ENCODE measurements at places on chromosomes 3 and 15. TPM values are rescaled to one million over a fixed set of nuclear protein-coding genes. Genes with fewer than 3 reads are reported as not detected.

The SERPINI2 gene
- total RNA-seq = 0.27 TPM

The HIGD2B gene
- total RNA-seq = 0.27 TPM

The CD200 gene
- total RNA-seq = not detected

The TMEM207 gene
- not detected for total RNA-seq

The AEN gene
- 36.2 TPM for total RNA-seq

The PATL2 gene
- 1.2 TPM for total RNA-seq

The C3orf49 gene
- total RNA-seq = not detected

The MKRN2OS gene
- total RNA-seq = not detected

The ISL2 gene
- total RNA-seq = 11.6 TPM

The ALG1L2 gene
- total RNA-seq = 0.44 TPM

- no peak overlapping the region for H3K27ac ChIP-seq
- H3K4me1 ChIP-seq = no peaks in the 10 kb centered on the region
- DNase-seq = no peak
- no peaks in the 10 kb centered on the region for H3K36me3 ChIP-seq
- peaks cover 70% of the 10 kb centered on the region for H3K27me3 ChIP-seq
Measured at GRCh38 chr3:118990823-118991560, 43.7 kb downstream of the IGSF11 start.

- no peaks in the 10 kb centered on the region for H3K36me3 ChIP-seq
- H3K4me1 ChIP-seq = no peaks in the 10 kb centered on the region
- H3K27ac ChIP-seq = no peak overlapping the region
Measured at GRCh38 chr3:180855364-180855763, 57.1 kb upstream of the FXR1 start.

GRCh38 chr15:80367661-80368060 is 36.5 kb upstream of the ARNT2 start:
- DNase-seq = no peak
- H3K27ac ChIP-seq = no peak overlapping the region
- no peaks in the 10 kb centered on the region for H3K36me3 ChIP-seq
- H3K4me3 ChIP-seq = no peak overlapping the region
- 0 out of 2 replicates have a peak, but pooled peaks cover 5% of the 10 kb centered on the region for H3K27me3 ChIP-seq
- no peaks in the 10 kb centered on the region for H3K4me1 ChIP-seq

GRCh38 chr15:92840149-92840548 is 60.0 kb upstream of the CHD2 start:
- H3K27me3 ChIP-seq = no peaks in the 10 kb centered on the region
- H3K4me1 ChIP-seq = peaks cover 10% of the 10 kb centered on the region
- H3K27ac ChIP-seq = no peak overlapping the region
- no peak overlapping the region for H3K4me3 ChIP-seq
- DNase-seq = no peak
- no peaks in the 10 kb centered on the region for H3K36me3 ChIP-seq

- no peak overlapping the region for H3K27ac ChIP-seq
- no peaks in the 10 kb centered on the region for H3K4me1 ChIP-seq
- peaks cover 35% of the 10 kb centered on the region for H3K36me3 ChIP-seq
- no peak overlapping the region for H3K4me3 ChIP-seq
Measured at GRCh38 chr3:156689608-156690007, 15.2 kb downstream of the TIPARP start.

GRCh38 chr15:70587896-70588567 is 175.3 kb downstream of the UACA start:
- DNase-seq = no peak
- H3K4me3 ChIP-seq = no peak overlapping the region
- H3K36me3 ChIP-seq = no peaks in the 10 kb centered on the region
- no peaks in the 10 kb centered on the region for H3K27me3 ChIP-seq
- H3K4me1 ChIP-seq = peaks cover 9% of the 10 kb centered on the region

DNA sequence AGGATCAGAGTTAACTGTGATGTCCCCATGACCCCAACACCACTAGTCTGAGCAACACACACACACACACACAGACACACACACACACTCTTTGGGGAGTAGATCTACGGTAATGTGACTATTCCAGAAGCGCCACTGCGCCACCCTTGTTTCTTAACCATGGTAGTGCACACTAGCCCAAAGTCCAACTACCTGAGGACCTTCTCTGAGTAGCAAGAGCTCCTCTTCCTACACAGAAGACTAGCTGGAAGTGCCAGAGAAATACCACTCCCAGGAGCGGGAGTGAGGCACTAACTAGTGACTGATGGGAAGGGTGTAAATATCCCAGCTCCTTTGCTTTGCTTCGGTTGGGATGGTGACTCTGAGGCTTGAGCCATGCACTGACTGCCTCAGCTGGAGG is 96.0 kb upstream of the EIF1B start:
- no peak for DNase-seq
- H3K27ac ChIP-seq = no peak overlapping the region
- H3K36me3 ChIP-seq = no peaks in the 10 kb centered on the region
- 0 out of 2 replicates have a peak, but pooled peaks cover 10% of the 10 kb centered on the region for H3K27me3 ChIP-seq

DNA sequence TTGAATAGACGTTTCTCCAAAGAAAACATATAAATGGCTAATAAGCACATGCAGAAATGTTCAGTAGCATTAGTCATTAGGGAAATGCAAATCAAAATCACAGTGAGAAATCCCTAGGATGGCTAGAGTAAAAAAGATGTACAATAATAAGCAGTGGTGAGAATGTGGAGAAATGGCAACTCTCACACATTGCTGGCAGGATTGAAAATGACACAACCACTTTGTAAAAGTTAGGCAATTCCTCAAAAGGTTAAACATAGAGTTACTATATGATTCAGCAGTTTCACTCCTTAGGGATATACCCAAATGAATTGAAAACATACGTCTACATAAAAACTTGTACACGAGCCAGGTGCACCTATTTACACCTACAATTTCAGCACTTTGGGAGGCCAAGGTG is 108.7 kb downstream of the ITPR1 start:
- H3K4me1 ChIP-seq = no peaks in the 10 kb centered on the region
- no peaks in the 10 kb centered on the region for H3K36me3 ChIP-seq
- no peak for DNase-seq
- H3K4me3 ChIP-seq = no peak overlapping the region
- H3K27me3 ChIP-seq = peaks cover 6% of the 10 kb centered on the region
- H3K27ac ChIP-seq = no peak overlapping the region

DNA sequence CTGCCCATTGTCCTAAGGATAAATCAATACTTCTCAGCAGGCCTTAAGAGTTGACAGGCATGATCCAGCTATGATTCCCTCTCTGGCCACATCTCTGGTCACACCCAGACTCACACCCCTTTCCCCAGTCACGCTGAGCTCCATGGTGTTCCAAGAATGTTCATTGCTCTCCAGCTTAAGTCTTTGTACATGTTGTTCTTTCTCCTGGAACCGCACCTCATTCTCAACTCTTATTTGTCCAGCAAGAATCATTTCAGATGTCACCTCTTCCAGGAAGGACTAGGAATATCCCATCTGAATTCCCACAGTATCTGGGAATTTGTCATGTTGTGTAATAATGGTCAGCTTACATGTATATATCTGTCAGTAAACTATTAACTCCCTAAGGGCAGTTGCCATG is 118.3 kb upstream of the GALNT15 start:
- peaks cover 28% of the 10 kb centered on the region for H3K4me1 ChIP-seq
- H3K27ac ChIP-seq = no peak overlapping the region
- DNase-seq = no peak
- H3K27me3 ChIP-seq = no peaks in the 10 kb centered on the region

- H3K4me3 ChIP-seq = no peak overlapping the region
- no peaks in the 10 kb centered on the region for H3K27me3 ChIP-seq
- H3K36me3 ChIP-seq = no peaks in the 10 kb centered on the region
- no peak for DNase-seq
- H3K27ac ChIP-seq = no peak overlapping the region
Measured at GRCh38 chr3:41155834-41156233, 43.5 kb upstream of the CTNNB1 start.

DNA sequence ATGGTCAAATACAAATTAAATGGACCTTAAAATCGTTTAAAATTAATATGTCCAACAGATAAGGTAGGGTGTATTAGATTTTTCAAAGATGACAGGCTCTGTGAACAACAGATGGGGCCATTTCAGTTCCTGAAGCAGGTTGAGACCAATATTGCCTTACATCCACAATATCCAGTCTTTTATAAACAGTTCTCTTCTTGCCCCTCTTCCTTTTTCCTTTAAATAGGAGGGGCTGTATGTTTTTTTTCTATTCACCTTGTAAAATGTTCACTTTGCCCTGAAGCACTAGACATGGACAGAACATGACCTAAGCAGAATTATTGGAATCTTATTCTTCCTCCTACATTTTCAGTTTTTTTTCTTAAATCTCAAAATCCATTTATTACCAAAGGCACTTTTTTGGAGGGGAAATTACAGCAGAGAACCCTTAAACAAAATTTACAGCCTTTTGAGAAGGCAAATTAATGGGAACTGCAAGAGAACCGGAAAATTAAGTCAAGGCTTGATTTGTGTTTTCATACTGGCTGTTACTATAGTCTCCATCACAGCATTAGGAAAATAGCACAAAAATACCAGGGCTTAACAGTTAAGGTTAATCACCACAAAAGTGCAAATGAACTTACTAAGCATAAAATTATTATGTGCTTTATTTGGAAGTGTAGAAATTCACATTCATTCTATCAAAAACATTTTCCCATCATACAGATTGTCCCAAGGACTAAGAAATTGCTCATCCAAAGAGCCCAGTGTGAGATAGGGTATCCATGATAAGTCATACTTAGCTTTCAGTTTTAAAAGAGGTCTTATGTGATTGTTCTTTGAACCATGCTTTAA is 55.8 kb downstream of the CMSS1 start:
- H3K36me3 ChIP-seq = no peaks in the 10 kb centered on the region
- no peaks in the 10 kb centered on the region for H3K27me3 ChIP-seq
- no peaks in the 10 kb centered on the region for H3K4me1 ChIP-seq

GRCh38 chr15:27127815-27128570 is 157.0 kb downstream of the GABRG3 start:
- H3K27ac ChIP-seq = no peak overlapping the region
- H3K27me3 ChIP-seq = no peaks in the 10 kb centered on the region
- no peaks in the 10 kb centered on the region for H3K36me3 ChIP-seq
- no peak for DNase-seq

GRCh38 chr3:152126260-152126659 is 142.5 kb upstream of the MBNL1 start:
- H3K27ac ChIP-seq = no peak overlapping the region
- H3K27me3 ChIP-seq = no peaks in the 10 kb centered on the region
- H3K36me3 ChIP-seq = no peaks in the 10 kb centered on the region
- H3K4me1 ChIP-seq = peaks cover 5% of the 10 kb centered on the region

DNA sequence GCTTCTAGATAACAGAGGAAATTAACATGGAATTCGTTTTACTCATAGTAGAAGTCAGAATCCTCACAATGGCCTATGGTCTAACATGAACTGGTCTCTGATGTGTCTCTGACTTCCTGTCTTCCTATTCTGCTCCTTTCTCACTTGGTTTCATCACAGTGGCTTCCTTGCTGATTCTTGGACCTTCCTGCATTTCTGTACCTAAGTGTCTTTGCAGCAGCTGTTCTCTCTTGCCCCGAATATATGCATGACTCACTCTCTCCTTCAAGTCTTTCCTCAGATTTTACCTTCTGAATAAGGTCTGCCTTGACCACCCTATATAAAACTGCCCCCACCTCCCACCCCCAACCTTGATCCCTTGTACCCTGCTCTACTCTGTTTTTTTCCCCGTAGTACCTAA is 14.1 kb downstream of the ARL13B start:
- no peak for DNase-seq
- H3K4me1 ChIP-seq = no peaks in the 10 kb centered on the region
- no peaks in the 10 kb centered on the region for H3K27me3 ChIP-seq
- H3K27ac ChIP-seq = no peak overlapping the region
- H3K36me3 ChIP-seq = no peaks in the 10 kb centered on the region

DNA sequence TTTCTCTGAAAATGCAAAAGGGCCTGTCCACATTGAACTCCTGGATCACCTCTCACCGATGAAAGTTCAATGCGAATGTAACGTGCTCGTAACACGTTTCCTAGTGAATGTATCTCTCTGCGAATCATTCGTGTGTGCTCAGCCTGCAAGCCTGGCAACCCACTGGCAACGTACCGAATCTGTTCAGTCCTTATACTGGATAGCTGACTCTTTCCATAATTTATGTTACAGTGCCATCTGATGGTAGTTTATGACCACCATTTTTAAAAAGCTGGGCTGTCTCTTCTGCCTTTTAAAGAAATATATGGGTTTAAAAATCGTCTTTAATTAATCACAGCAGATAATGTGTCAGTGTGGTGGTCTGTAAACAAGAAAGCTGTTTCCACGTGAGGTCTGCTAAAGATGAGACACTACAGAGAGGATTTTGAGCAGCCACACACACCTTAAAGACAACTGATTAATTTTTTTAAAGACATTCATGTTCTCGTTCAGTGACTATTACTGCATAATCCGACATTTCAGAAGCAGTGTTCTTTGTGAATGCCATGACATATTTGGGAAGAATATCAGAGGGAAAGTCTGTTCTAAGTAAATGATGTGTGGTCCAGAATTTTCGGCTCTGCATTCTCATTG is 69.4 kb upstream of the FOXP1 start:
- H3K4me3 ChIP-seq = no peak overlapping the region
- H3K4me1 ChIP-seq = peaks cover 2% of the 10 kb centered on the region
- no peaks in the 10 kb centered on the region for H3K36me3 ChIP-seq
- peak; percentile 4 for DNase-seq
- H3K27ac ChIP-seq = no peak overlapping the region

DNA sequence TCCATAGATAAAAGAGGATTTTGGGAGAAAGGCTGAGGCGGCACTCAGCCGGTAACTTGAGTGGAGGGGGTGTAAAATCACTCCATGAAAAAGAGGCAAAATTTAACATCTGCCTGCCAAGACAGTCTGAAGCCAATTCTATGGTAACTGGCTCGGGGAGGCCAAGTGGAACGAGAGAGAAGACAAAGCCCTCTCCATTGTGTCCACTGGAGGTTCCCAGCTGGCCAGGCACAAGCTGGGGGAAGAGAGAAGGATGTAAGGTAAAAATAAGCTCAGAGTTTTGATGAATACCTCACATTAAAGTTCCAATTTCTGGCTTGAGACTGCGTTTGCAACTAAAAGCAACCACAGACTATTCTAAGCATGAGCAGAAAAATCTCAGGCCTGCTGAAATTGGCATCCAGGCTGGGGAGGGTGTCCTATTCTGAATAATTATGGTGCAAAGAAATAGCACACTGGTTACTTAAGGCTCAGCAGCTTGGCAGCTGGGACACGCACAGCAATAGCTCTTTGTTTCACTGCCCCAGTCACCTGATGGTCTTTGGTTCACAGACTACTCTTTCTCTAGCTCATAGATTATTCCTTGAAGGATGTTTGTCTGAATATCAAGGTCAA is 48.8 kb downstream of the CHRD start:
- no peak for DNase-seq
- H3K36me3 ChIP-seq = no peaks in the 10 kb centered on the region
- no peaks in the 10 kb centered on the region for H3K27me3 ChIP-seq
- no peak overlapping the region for H3K4me3 ChIP-seq
- H3K27ac ChIP-seq = no peak overlapping the region

DNA sequence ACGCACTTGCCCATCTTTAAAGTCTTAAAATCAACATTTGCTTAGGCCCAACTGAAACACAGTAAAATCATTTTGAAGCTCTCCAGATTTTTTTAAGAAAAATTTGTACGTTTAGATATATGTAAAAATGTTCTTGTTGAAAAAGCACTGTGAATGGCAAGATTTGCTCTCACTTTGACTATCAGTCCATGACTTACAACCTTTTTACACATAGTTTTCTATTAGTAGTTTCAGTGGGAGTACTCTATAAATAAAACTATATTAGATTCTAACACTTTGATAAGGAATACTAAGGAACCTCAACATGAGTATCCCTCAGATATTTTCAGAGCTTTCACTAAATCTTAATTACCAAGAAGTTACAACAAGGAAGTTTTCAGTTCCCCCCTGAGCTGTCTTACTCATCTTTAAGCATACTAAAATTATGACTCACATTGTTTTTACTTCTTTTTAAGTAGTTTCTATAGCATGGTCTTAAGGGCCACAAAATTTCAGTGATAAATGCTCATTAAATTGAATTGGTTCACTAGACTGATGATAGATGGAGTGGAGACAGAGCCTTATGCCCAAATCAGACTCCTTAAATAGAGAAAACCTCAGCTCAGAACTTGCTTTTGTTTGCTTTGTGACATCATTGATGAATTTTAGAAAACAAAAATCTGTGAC is 31.6 kb upstream of the RAP2B start:
- DNase-seq = peak; percentile 57
- H3K4me3 ChIP-seq = peak overlapping the region; percentile 31
- H3K36me3 ChIP-seq = no peaks in the 10 kb centered on the region
